A549 (cell line): ENCODE measurements at places on chromosomes 12 and 14.
A peak's percentile ranks its signal among the peaks of the same experiment; 100 is the strongest.

GRCh38 chr14:88130057-88130432 lies 125.1 kb downstream of the GPR65 start:
- DNase-seq, result no peak

GRCh38 chr14:56073799-56074198 lies 44.4 kb upstream of the PELI2 start:
- no peak for DNase-seq

DNA sequence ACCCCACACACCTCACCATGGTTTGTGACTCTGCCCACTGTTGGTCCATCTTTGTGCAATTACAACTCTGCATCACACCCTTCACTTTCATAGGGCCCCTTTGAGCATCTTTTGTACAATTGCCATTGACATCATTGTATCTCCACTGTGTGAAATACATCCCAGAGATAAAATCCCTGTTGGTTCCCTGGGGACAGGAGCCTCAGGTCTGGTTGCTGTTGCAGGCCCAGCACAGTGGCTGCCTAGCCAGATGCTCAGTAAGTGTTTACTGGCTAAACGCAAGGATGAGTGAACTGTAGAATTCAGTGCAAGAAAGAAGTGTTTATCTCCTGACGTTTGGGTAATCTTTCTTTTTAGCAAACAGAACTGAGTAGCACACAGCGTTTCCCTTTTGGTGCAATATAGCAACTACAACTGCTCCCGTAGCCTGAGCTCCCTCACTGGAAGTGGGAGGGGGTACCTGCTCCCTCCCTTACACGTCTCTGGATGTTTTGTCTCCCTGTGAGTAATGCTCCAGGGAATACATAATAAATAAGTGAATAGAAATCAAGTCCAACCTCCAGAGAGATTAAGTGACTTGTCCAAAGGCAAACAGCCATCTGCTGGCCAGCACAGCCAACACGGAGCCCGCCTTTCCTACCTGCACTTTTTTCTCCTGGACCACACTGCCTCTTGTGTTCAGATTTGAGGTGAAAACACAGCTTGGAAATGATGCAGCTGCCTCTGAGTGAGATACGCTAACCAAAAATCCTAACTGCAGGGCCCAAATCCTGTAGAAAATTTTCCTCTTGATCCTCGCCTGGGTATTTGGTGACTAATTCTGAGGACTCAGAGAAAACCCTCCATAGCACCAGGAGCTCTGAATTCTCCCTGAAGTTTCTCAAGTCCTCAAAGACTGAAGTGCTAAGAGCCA lies 27.4 kb downstream of the GALNT16 start:
- DNase-seq, result no peak

- DNase-seq, result no peak
Observed at GRCh38 chr12:119959435-119959834, 29.6 kb upstream of the BICDL1 start.

GRCh38 chr12:103884316-103884715 lies 43.3 kb upstream of the NT5DC3 start:
- DNase-seq, result peak; percentile 62
